Activated T-helper 1 cell treated with anti-CD3 and anti-CD28 coated beads, Interleukin-12 subunit alpha, Interleukin-12 subunit beta, Interleukin-2, Interleukin-4 antibody, amounts not matched to agents 30 ng/mL and 10 ng/mL and 1 ng/mL, durations not matched to agents 14 hours and 24 hours and 36 hours (primary cell): ENCODE measurements at places on chromosomes 1 and 21.

GRCh38 chr1:47782414-47783166 lies 214.6 kb downstream of the TRABD2B start:
- no peak overlapping the region for H3K27ac ChIP-seq
- no peak for DNase-seq
- H3K36me3 ChIP-seq, result no peaks in the 10 kb centered on the region
- no peaks in the 10 kb centered on the region for H3K4me1 ChIP-seq

- H3K4me3 ChIP-seq, result no peak overlapping the region
- H3K4me1 ChIP-seq, result no peaks in the 10 kb centered on the region
- no peaks in the 10 kb centered on the region for H3K36me3 ChIP-seq
- H3K27me3 ChIP-seq, result peaks cover 4% of the 10 kb centered on the region
- DNase-seq, result no peak
Observed at GRCh38 chr1:5513846-5514526, 478.2 kb downstream of the NPHP4 start.

GRCh38 chr1:221832617-221833016 lies 90.7 kb upstream of the DUSP10 start:
- no peak overlapping the region for H3K4me3 ChIP-seq
- H3K27me3 ChIP-seq, result peaks cover 2% of the 10 kb centered on the region
- H3K4me1 ChIP-seq, result peaks cover 87% of the 10 kb centered on the region
- H3K36me3 ChIP-seq, result peaks cover 10% of the 10 kb centered on the region
- H3K27ac ChIP-seq, result no peak overlapping the region

DNA sequence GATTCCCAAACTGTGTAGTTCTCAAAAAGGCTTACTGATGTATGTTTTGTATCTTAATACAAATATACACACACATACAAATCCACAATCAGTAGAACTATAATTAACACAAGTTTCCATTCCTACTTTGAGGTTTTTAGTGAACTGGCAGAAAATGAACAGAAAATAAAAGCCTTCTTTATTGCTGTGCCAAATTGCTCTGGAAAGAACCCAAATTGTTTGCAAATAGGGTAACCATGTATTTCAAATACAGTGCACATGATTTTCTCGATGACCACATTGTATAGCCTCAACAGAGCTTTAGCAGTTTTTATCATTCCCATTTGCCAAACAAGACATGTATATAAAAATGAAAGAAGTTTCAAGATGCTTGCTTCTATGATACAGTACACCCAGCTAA lies 173.3 kb downstream of the COL24A1 start:
- H3K4me3 ChIP-seq, result no peak overlapping the region
- H3K36me3 ChIP-seq, result no peaks in the 10 kb centered on the region
- H3K4me1 ChIP-seq, result no peaks in the 10 kb centered on the region
- no peak for DNase-seq

GRCh38 chr1:204584699-204585372 lies 68.6 kb downstream of the MDM4 start:
- no peak for DNase-seq
- no peak overlapping the region for H3K27ac ChIP-seq
- peaks cover 11% of the 10 kb centered on the region for H3K4me1 ChIP-seq
- H3K36me3 ChIP-seq, result peaks cover 5% of the 10 kb centered on the region
- no peak overlapping the region for H3K4me3 ChIP-seq
- no peaks in the 10 kb centered on the region for H3K27me3 ChIP-seq

- H3K27me3 ChIP-seq, result peaks cover 30% of the 10 kb centered on the region
- no peaks in the 10 kb centered on the region for H3K36me3 ChIP-seq
- no peak for DNase-seq
- no peak overlapping the region for H3K4me3 ChIP-seq
Observed at GRCh38 chr1:22206551-22207125, 63.7 kb upstream of the WNT4 start.
